Stimulated activated CD4-positive, alpha-beta T cell treated with anti-CD3 and anti-CD28 coated beads, Interleukin-2, amount 100 ng/mL, for 24 hours (primary cell): ENCODE measurements at places on chromosomes 12 and 14.

DNA sequence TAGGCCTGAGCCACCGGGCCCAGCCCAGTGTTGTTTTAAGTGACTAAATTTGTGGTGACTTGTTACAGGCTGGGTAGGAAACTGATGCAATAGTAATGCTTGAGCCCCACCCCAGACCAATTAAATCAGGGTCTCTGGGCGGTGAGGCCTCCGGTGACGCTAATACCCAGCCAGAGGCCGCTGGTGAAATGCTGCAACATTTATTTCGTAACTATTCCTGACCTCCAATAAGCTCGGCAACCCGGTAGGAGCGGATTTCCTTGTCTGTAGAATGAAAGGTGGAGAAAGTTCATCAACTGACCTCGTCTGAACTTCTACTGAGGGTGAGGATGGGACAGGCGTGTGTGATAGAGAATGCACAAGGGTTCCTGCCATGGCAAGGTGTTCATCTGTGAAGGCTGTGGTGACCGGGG lies 42.3 kb downstream of the FZD10 start:
- no peak for DNase-seq

GRCh38 chr12:44774815-44775411 lies 101.2 kb downstream of the NELL2 start:
- DNase-seq = peak; percentile 74

DNA sequence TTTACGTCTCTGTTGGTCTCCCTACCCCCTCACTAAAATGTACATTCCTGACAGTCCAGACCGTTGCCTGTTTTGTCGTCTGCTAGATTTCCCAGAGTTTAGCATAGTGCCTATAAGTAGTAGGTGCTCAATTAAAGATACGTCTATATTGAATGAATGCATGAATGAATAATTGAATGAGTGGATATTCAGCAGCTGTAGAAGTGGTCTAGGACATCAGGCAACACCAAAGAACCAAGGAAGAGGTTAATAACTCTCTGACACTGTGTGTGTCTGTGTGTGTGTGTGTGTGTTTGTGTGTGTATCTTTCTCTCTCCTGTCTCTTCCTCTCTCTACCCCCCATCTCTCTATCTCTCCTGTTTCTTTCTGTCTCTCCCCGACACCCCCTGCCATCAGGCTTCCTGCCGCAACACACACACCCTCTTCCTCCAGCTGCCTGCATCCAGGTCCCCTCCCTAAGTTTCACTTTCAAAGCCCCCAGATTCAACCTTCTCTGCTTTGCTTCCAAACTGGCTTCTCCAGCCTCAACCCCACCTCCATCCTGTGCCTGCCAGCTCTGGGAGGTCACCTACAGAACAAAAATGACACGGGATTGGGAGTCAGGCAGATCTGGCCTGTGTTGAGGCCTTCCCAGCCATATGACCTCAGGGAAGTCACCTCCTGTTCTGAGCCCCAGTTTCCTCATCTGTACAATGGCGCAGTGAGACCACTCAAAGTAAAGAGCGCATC lies 119.9 kb upstream of the NCOR2 start:
- no peak for DNase-seq

GRCh38 chr12:51377099-51377984 lies 13.9 kb downstream of the GALNT6 start:
- no peak for DNase-seq

DNA sequence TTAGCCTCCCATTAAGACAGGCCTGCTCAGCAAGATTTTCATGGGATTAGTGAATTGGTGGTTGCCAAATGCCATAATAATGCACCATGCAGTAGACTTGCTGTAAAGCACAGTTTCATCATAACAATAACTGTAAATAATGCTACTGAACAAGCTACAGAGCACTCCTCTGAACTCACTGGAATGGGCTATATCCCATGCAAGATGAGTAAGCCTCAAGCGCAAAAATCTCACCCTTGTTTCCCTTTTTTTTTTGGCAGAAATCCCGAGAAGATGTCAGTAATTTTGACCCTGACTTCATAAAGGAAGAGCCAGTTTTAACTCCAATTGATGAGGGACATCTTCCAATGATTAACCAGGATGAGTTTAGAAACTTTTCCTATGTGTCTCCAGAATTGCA lies 145.9 kb upstream of the HIF1A start:
- DNase-seq = no peak
